Glutamatergic neuron (in vitro differentiated cells): ENCODE measurements at places on chromosomes 5 and 9. TPM values are rescaled to one million over a fixed set of nuclear protein-coding genes. Genes with fewer than 3 reads are reported as not detected.

DBH gene
- total RNA-seq, result 1.8 TPM

GRCh38 chr5:82991678-82992323, 85.4 kb downstream of the TMEM167A start:
- no peak for DNase-seq

DNA sequence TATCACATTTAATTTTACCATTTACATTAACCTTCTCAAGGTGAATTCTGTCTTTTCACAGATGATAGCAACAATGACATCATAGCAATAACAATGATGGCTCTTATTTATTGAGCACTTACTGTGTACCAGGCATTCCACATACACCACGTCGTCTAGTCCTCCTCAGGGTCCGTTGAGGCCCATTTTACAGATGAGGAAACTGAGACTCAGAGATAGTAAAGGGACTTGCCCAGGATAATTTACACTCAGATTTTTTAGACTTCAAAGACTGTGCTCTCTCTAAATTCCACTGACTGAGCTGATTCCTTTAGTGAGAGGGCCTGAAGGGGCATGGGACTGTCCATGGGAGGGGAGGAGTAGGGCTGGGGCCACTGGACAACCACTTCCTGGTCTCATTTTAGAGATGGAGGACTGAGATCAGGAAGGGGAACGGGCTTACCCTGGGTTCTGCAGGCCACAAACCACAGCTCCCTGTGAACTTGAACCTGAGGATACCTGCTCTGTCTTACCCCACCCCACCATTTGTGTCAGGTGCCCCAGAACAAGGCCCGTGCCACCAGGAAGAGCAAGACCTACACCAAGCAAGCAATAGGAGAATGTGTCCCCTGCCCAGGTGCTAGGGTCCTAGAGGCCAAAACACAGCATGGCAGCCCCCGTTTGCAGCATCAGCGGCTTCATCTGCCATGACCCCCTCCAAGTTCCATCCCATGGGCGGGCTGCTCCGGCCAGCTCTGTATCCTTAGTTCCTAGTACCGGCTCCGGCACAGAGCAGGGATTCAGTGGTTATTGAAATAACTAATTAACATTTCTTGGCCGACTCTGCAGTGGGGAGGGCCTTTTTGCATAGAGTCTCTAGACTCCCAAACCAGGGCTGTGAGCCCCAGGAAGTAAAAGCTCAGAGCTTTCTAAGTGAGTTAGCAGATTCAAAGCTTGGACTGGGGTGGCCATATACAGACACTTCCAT, 96.6 kb downstream of the RGS3 start:
- DNase-seq, result no peak

GRCh38 chr9:37913480-37914153, 9.7 kb upstream of the SLC25A51 start:
- DNase-seq, result peak; percentile 92

DNA sequence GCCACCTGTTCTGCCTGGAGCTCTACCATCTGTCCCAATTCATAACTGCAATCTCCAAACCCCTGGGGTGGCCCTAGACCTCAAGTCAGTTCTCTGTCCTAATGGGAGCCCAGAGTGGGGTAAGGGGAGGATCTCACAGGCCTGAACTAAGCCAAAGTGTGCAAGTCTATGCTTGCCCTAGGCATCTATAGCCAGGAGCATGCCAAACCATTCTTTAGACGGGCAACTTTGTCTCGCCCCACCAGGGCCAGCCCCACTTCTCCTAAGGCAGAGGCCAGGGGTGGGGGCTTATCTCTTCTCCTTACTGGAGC, 3.3 kb downstream of the ACSL6 start:
- DNase-seq, result no peak

COL23A1 gene
- 2.9 TPM for total RNA-seq

- no peak for DNase-seq
Measured at GRCh38 chr9:82101475-82101874, 112.9 kb downstream of the SPATA31D1 start.

DNA sequence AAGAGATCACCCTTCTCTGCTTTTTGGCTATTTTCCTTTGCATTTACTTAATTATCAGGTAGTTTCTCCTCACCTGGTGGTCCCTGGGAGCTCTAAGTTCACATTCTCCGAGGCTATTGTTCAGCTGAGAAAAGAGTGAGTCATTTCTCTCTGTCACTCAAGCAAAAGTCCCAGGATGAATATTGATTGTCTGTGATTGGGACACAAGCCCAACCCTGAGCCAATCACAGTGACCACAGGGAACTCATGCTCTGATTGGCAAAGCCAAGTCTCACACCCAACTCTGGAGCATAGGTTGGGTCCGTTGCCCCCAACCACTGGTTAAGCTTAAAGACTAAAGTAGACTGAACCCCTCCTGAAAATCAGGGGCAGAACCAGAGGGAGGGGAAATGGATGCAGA, 27.8 kb upstream of the FAT2 start:
- DNase-seq, result no peak

- no peak for DNase-seq
Measured at GRCh38 chr5:110651507-110651906, 75.0 kb downstream of the TMEM232 start.

- no peak for DNase-seq
Measured at GRCh38 chr9:38357350-38358114, 35.0 kb upstream of the ALDH1B1 start.

GRCh38 chr9:70805949-70806348, 315.5 kb downstream of the TRPM3 start:
- no peak for DNase-seq

- DNase-seq, result no peak
Measured at GRCh38 chr9:111282845-111283244, 47.2 kb downstream of the OR2K2 start.

DNA sequence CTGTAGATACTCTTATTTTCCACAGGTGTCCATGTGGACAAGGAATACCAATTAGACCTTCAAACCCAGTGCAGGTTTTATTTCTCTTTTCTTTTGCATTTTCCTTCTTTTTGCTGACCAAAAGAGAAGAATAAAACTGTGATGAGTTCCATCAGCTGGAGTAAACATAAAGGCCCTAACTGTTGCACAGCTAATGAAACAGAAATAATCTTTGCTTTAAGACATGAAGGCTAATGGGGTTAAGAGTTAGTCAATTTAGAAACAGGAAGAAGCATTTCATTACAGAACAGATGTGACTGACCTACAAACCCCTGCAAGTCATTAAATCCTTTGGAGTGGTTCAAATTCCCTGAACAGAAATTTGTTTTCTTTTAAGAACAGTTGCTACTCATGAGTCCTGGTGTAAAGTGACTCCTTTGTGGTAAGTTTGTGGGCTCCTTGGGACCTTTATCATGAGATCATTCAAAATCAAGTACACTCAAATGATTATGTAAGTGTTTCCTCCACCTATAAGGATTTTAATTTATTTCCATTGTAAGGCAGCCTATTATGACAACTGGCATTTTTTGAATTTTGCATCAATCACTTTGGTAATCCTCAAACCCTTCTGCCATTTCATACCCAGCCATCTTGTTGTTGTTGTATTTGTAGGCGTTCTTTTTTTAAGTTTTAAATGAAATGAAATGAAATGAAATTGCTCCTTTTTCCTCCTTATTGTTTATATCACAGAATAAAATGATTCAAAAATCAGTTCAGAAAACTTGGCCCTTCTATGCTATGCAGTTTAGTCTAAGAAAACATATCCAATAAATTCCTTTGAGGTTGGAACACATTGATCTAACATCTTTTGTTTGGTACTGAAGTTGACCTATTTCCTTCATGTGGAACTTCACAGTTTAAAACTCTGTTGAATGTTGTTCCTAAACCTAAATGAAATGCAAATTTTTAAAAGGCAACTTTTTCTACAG, 1.3 kb downstream of the MINAR2 start:
- DNase-seq, result no peak

DNA sequence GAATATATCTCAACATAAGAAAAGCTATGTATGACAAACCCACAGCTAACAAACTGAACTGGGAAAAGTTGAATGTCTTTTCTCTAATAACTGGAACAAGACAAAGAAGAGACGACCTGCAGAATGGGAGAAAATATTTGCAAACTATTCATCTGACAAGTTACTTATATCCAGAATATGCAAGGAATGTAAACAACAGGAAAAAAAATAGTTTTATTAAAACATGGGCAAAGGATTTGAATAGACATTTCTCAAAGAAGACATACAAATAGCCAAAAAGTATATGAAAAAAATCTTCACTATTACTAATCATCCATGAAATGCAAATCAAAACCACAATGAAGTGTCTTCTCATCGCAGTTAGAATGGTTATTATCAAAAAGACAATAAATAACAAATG, 181.7 kb upstream of the TLX3 start:
- DNase-seq, result no peak

DNA sequence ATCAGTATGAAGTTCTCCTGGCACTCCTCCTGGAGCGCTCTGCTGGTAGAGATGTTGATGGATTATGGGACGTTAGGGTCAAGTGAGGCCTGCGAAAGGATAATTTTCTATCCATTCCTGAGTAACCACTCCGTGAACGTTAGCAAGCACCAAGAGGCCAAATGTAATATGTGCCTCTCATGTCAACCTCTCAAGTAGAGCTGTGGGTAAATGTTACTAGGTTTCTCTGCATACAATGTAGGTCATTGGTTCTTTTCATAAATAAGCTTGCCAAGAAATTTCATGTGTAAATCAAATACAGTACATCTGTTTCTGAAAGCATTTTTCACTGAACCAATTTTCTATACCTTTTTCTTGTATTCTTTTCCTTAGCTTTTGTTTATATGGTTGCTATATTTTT, 126.3 kb downstream of the KDM4C start:
- no peak for DNase-seq

- DNase-seq, result no peak
Measured at GRCh38 chr5:147339313-147339712, 104.5 kb downstream of the STK32A start.

- no peak for DNase-seq
Measured at GRCh38 chr5:149681252-149681651, 48.9 kb upstream of the PPARGC1B start.

DNA sequence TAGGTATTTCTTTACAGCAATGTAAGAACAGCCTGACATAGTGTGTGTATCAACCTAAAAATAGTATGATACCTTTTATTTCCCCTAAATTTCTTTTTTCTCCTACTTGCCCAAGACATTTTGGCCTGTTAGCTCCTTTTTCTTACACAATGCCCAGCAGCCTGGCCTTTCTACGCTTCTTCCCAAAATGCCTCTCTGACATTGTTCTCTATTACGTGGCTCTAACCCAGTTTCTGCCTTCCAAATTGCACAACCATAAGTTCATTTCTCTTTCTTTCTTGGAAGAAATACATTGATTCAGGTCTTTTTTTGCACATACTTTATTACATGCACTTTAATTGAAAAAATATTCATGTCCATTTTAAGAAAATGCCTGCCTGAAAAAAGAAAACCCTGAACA, 408.2 kb downstream of the PRR16 start:
- DNase-seq, result no peak

- DNase-seq, result no peak
Measured at GRCh38 chr9:91207397-91207728, 154.4 kb downstream of the AUH start.

DNA sequence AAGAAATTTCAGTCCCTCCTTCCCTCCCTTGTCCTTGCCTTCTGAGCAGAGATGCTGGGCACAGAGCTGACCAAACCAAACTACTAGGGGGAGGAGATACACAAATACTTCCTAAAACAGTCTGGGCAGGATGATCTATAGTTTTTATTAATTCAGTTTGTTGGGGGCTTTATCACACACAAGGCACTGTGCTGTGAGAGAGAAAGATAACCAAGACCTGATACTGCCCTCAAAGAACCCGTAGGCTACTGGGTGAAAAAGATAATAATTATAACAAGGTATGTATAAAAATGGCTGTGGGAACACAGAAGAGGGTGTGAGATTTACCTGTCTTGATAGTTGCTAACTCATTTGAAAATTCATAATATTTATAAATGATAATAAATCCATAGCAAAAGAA, 354.7 kb downstream of the NDUFS4 start:
- DNase-seq, result no peak

GRCh38 chr9:7533376-7534090, 266.0 kb downstream of the DMAC1 start:
- no peak for DNase-seq

- DNase-seq, result no peak
Measured at GRCh38 chr5:109669991-109670706, 19.6 kb upstream of the MAN2A1 start.

PIP5K1B gene
- total RNA-seq, result 0.27 TPM

SLC36A1 gene
- total RNA-seq, result 117 TPM

KIF4B gene
- not detected for total RNA-seq

DNA sequence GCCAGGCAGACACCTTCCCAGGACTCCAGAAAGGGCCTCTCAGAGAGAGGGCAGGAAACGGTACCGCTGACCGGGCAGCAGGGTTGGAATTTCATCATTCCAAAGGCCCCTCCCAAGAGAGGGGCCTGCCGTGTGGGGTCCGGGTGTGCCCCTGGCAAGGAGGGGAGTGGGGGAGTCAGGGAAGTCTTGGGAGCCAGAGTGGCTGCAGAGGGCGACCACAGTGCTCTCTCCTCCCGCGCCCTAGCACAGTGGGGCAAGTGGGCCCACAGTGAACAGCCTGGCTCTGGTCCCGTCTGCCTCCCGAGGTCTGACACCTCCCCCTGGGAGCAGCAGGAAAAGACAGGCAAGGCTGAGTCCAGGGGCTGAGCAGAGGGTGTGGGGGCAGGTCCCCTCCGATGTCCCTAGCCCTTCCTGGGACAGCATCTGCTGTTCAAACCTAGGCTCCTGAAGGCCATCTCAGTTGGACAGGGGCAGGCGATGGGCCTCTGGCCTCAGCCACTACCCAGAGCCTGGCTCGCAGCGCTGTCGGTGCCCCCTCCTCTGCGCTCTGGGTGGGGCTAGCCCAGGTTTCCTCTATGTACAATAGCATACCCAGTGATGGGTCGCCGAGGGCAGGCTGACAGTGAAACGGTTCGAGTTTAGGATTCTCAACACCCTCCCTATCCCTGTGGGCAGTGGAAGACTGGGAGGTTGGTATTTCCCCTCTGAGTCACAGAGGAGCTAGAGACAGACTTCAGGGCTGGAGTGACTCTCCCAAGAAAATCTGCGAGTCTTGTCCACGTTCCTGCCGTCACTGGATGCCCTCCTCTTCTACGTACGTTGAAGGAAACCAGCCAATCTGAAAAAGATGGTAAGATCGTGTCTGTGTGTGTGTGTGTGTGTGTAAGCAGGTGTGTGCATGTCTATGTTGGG, 25.4 kb upstream of the SARDH start:
- DNase-seq, result no peak

DNA sequence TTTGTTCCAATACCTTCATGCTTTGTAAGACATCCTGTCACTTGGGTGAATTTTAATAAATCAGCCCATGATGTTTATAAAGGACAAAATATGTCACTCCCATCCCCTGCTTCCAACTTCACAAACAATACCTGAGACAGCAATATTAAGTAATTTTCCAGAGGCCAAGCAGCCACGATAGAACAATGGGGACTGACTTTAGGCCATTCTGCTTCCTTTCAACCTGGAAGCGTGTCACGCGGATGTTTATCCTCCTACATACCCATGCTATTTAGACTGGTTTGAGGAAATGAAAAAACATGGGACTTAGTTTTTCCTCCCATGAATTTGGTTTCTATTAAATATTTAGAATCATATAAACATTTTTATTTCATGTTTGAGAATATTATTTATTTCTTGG, 82.9 kb downstream of the GRAMD2B start:
- no peak for DNase-seq

GRCh38 chr5:96714450-96714849, 52.3 kb downstream of the CAST start:
- no peak for DNase-seq
